ENCODE measurements at places on chromosomes 7 and 10.
A peak's percentile ranks its signal among the peaks of the same experiment; 100 is the strongest.

DNA sequence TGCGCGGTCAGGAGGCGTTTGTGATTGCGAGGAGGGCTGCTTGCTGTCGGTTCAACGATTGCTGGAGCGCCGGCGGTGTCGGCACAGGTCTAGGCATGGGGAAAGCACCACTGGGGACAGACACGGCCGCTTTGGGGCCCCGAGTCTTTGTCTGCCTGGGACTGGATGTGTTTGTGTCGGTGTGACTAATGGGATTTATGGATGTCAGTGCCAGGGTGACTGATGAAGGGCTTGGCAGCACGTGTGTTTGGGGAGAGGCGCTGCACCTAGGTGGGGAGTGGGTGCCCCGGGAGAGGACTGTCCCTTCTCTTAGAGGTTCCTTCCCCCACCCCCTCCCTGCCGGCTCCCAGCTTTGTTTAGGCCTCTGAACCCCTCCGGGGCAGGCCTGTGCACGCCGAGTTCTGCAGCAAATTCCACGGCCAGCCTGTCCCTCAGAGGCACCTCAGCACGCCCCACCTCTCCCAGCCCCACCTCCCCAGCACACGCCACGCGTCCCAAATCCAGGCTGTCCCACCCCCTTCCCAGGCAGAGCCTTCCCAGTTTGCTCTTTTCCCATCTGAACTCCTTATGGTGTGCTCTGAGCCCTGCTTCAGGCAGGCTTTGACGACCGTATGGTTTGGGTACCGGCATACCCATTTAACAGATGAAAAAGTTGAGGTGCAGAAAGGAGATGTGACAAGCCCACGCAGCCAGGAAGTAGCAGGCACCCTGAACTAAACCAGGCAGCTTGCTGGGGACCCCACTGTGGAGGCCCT lies 6.4 kb upstream of the TNRC18 start:
- no peak for DNase-seq

GRCh38 chr10:132392811-132393694 lies 3.9 kb upstream of the PWWP2B start:
- no peak for DNase-seq

GRCh38 chr7:8491106-8491505 lies 57.7 kb downstream of the NXPH1 start:
- DNase-seq = no peak

GRCh38 chr10:82883603-82884002 lies 1008.6 kb downstream of the NRG3 start:
- DNase-seq = no peak

GRCh38 chr7:13099154-13099795 lies 411.8 kb downstream of the ARL4A start:
- DNase-seq = no peak

DNA sequence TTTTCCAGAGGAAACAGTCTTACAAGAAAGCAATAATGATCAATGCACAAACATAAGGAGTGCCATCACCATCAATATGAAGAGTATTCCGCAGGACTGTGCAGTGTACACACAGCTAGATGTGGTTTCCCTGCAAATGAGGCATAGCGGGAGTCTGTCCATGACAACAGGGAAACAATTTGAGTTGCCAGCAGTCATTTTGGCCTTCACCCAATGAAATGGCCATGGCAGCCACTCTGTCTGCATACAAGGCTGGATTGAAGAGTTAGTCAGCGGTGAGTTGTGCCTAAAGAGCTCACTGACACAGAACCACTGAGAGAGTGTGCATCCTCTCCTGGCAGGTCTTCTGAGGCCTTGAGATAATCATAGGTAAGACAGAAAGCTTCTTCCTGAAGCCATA lies 303.3 kb downstream of the IPMK start:
- peak; percentile 53 for DNase-seq

- DNase-seq = no peak
Measured at GRCh38 chr10:16735671-16736070, 81.6 kb downstream of the RSU1 start.

DNA sequence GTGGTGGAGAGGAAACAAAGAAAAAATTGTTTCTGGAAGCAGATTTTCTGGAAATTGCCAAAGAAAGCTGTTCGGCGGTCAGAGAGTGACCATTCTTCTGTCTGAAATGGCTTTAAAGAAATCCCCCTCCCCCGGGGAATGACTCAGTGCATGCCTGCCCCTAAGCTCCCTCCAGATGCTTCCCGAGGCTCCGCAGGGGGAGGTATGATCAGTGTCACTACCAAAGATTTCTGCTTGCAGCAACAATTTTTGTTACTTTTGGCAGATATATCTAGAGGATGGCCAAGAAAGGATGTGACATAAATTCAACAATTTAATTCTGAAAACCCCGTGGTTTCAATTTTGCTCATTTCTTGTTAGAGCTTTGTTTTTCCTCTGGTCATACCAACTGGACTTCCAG lies 163.9 kb downstream of the JCAD start:
- DNase-seq = peak; percentile 54

DNA sequence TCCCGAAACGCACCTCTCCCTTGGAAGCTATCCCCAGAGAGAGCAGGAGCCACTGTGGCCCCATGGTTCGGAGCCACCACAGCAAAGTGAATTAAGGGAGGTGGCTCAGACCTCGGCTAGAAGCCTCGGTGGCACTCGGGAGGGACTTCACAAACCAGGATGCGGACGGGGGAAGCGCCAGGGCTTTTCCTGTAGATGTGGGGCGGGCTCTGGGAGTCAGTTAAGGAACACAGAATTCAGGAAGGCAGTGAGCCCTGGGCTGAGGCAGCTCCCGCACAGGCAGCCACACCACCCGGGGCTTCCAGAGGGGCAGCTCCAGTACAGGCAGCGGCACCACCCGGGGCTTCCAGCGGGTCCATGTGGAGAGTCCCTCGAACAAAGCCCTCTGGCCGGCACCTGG lies 42.7 kb upstream of the DPYSL4 start:
- no peak for DNase-seq

DNA sequence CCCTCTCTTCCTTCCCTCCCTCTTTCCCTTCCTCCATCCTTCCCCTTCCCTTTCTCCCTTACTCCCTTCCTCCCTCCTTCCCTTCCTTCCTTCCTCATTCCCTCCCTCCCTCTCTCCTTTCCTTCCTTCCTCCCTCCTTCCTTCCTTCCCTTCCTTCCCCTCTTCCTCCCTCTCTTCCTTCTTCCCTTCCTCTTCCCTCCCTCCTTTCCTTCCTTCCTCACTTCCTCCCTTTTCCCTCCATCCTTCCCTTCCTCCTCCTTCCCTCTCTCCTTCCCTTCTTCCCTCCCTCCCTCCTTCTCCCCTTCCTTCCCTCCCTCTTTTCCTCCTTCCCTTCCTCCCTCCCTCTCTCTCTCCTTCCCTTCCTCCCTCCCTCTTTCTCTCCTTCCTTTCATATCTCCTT lies 12.7 kb upstream of the SLC18A2 start:
- no peak for DNase-seq

DNA sequence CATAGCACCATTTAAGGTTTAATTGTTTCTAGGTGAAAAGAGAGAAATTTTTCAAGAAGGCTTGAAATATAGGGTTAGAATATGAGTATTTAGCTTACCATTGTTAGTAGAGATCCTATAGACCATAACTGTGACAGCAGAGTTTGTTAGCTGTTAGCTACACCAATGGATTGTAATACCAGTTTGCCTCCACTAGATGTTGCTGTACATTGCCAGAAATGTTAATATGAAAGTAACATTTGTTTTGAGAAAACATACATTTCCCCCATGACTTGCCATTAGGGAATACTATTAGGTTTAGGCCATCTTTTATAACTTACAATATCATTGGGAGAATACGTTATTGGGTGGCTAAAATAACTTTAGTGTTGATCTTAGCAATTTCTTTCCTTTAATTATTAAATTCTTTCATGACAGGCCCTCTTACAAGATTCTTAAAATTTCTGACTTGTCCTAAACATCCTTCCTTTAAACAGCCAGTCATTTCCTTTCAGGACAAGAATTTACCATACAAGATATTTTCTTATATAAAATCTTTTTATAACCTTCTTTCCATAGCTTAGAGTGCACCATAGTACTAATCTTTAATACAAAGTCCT lies 39.5 kb downstream of the ZNF117 start:
- peak; percentile 17 for DNase-seq

DNA sequence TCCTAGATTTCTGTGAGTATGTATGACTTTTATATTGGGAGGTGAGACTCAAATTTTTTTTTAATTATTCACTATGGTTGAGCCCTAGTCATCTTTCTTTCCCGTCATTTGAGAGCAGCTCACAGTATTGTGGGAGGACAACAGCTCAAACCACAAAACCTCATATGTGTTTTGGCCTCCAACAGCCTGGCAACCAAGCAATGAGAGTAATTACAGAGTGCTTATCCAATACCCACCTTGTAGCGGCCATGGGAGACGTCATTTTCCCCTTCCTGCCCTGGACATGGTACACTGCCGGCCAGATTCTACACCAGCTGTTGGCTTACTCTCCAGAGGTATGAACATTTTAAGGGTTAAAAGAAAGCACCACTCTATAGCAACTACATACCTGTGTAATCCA lies 49.1 kb downstream of the DOCK4 start:
- DNase-seq = peak; percentile 54

- no peak for DNase-seq
Measured at GRCh38 chr10:32376771-32377170, 29.8 kb upstream of the EPC1 start.

DNA sequence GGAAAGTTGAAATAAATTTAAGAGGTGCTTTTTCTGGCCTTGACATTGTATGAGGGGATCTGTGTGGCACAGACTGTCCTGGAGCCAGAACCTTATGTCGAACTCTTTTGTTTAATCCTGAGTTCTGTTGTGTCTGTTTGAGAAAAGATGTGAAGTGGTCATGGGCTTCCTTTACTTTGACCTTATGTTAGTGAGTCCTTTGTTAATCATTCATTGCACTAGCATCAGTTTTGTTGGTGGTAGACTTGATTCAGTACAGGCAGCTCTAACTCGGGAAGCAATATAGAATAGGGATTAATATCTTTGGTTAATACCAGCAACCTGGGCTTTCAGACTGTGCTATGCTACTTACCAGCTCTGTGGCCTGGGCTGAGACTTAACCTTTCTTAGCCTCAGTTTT lies 123.9 kb upstream of the FZD1 start:
- no peak for DNase-seq

- DNase-seq = no peak
Measured at GRCh38 chr10:21693418-21693817, 159.4 kb downstream of the MLLT10 start.

GRCh38 chr10:124886195-124886594 lies 55.7 kb upstream of the ZRANB1 start:
- DNase-seq = no peak

- no peak for DNase-seq
Measured at GRCh38 chr7:47875998-47876744, 72.1 kb downstream of the PKD1L1 start.

DNA sequence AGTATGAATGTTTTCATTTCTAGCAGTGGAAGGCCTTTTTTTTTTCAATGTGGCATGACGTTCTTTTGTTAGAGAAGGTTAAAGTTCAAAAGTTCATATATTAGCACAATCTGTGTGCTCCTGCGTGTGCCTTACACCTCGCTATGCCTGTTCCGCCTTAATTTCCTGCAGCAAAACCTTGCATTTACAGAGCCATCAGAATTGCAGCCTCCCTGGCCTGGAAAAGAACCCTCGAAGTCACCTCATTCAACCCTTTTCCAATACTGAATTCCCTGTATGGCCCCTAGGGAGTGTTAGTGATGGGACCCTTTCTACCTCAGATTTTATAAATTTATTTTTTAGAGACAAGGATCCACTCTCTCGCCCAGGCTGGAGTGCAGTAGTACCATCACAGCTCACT lies 103.5 kb upstream of the ZNF438 start:
- no peak for DNase-seq

DNA sequence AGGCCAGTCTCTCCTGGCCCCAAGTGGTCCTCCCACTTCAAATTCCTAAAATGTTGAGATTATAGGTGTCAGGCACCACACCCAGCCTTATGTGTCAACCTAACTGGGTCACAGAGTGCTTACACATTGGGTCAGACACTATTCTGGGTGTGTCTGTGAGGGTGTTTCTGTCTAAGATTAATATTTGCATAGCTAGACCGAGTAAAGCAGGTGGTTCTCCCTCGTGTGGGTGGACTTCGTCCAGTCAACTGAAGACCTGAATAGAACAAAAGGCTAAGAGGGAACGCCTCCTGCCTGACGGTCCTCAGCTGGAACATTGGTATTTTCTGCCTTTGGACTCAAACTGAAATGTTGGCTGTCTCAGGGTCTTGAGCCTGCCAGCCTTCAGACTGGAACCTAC lies 11.5 kb downstream of the PPIF start:
- DNase-seq = no peak

- no peak for DNase-seq
Measured at GRCh38 chr7:45970454-45970853, 49.4 kb upstream of the IGFBP3 start.

GRCh38 chr7:26853788-26854393 lies 10.5 kb downstream of the SKAP2 start:
- peak; percentile 18 for DNase-seq

DNA sequence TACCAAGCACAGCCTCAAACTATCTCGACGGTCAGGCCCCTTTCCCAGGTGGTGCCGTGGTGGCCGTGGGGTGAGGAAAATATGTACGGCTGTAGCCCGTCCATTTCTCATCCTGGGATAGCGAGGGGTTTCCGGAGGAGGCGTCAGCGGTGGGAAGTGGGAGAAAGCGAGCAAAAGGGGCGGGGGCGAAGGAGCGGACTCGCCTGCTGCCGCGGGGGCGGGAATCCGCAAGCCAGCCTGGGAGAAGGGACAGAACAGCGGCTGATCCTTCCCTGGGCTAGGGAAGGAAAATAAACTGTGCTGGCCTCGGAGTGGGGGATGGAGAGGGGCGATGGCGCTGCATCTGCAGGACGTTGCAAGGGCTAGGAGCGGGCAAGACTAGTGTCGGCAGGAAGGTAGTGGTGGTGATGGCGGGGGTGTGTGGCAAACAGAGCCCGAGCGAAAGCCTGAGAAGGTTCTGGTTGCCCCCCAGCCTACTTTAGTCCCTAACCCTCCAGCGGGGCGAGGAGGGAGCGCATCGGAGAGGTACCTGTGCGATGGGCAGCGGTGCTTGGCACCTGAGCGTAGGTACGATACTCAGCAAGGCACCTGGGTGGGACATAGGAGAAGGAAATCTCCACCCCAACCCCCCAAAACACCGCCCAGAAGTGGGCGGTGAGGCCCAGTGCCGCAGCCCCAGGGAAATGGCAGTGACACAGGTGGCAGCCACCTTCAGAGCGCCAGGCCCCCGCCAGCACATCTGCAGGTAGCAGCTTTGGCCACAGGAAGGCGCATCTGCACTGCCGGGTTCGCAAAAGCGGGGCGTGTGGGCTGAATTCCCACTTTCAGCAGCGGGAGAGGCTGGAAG lies 49.9 kb upstream of the STEAP1B start:
- DNase-seq = no peak

- DNase-seq = no peak
Measured at GRCh38 chr7:100539436-100540006, 518 bp downstream of the AGFG2 start.

GRCh38 chr7:28191184-28191583 lies 10.6 kb upstream of the JAZF1 start:
- no peak for DNase-seq
